Activated CD8-positive, alpha-beta memory T cell treated with anti-CD3 and anti-CD28 coated beads for 48 hours (primary cell): ENCODE measurements at places on chromosomes 5 and 9.

GRCh38 chr9:78294290-78295176 lies 2.4 kb upstream of the PSAT1 start:
- no peak for DNase-seq

DNA sequence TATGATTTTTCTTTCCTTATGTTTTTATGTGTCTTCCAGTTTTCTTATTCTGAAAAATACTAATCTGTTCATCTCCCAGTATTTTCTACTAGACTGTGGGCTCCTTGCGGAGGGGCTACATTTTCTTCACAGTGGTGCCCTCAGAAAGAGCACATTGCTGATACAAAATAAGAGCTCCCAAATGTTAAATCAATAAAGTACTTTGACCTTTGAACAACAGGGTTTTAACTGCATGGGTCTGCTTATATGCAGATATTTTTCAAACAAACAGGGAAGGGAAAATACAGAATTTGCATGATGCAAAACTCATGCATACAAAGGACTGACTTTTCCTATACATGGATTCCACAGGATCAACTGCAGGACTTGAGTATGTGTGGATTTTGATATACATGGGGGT lies 79.9 kb upstream of the ACO1 start:
- DNase-seq: no peak

DNA sequence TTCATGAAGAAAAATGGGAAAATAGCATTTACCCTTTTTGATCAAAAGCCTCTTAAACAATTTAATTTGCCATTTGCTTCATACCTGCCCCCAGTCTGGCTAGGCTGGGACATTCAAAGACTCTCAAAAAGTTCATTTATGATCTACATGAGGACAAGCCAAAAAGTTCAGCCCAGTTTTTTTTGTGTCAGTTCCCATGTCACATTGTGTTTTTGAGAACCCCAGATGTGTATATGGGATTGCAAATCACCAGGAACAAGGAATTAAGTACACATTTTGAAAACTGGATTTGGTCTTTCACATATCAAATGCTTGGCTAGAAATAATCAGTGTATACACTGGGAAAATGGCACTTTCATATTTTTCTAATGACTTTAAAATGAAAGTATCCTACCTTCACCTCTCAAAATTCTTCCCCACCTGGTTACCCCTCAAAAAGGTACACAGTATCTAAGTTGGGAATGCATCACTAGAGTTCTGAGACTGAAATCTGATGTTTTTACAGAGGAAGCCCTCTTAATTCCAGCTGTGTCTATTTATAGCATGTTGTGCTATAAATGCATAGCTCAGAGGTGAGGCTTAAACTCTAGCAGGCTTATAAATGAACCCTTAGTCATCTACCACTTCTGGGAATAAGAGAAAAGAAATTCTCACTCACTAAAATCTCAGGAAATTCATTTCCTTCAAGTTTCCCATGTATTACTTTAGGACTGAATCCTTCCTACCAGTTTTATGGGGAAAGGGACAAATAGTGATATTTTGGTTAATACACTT lies 9.3 kb downstream of the STOM start:
- DNase-seq: no peak

GRCh38 chr9:135970128-135970815 lies 9.1 kb upstream of the UBAC1 start:
- no peak for DNase-seq

GRCh38 chr5:21820527-21820926 lies 1032.6 kb downstream of the CDH12 start:
- DNase-seq: no peak

GRCh38 chr5:157718519-157718918 lies 12.7 kb upstream of the THG1L start:
- DNase-seq: no peak

DNA sequence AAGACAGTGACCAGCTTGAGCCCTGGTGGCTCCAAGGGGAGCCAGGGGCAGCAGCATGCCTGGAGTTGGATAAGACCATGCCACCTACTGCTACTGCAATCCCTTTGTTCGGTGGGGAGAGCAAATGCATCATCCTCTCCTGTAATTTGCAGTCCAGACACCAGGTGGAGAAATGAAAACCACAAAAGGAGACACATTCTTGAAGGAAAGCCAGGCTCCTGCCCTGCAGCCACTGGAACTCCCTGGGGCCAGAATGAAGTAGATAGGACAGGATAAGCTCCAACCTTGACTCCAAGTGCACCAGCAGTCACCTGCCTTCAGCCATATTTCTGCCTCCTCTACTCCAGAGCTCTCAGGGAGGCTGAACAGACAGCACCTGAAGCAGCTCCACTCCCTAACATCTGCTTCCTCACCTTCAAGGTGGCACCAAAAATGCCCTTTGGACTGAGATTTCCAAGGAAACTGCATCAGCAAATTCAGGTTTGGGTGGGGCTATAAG lies 65.1 kb upstream of the IQGAP2 start:
- no peak for DNase-seq

DNA sequence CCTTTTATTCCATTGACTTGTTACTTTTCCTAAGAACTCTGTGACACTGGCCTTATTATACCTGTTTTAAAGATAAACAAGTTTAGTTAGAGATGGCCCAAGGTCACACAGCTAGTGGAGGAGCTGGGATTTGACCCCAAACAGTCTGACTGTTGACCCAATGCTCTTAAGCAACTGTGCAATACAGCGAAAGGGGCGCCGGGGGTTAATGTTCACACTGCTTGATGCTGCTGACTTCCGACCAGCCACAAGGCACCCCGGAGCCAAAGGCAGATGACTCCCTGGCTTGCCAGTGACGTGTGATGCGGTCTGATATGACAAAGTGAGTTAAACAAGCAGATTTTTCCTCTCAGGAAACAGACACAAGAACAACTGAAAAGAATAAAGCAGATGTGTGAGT lies 23.9 kb downstream of the PIK3R1 start:
- peak; percentile 55 for DNase-seq

DNA sequence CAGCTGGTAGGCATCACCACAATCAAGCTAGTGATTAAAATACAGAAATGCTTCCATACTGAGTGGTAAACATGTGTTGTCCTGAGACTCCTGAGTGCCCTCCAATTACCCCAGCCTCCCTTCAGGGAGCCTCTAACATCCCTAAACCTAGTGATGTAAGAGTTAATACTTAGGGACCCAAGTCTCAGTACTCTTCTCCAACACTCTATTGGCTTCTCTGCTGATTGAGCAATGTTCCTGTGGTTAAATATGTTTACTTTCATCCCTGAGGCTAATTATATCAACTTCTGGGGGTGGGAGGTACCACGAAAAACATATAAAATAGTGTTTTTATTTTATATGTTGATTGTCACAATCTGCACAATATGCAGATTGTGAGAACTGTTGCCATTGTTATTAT lies 5.0 kb downstream of the GRXCR2 start:
- no peak for DNase-seq

GRCh38 chr5:11525020-11525419 lies 379.2 kb downstream of the CTNND2 start:
- no peak for DNase-seq

GRCh38 chr5:407801-408268 lies 35.1 kb upstream of the EXOC3 start:
- no peak for DNase-seq

GRCh38 chr9:104092875-104093600 lies 1.1 kb upstream of the SMC2 start:
- DNase-seq: no peak

- DNase-seq: no peak
These were observed 72.0 kb upstream of the CTSL start for GRCh38 chr9:87653941-87654340.

- DNase-seq: no peak
These were observed 337.5 kb upstream of the ZNF608 start for GRCh38 chr5:125083981-125084380.

DNA sequence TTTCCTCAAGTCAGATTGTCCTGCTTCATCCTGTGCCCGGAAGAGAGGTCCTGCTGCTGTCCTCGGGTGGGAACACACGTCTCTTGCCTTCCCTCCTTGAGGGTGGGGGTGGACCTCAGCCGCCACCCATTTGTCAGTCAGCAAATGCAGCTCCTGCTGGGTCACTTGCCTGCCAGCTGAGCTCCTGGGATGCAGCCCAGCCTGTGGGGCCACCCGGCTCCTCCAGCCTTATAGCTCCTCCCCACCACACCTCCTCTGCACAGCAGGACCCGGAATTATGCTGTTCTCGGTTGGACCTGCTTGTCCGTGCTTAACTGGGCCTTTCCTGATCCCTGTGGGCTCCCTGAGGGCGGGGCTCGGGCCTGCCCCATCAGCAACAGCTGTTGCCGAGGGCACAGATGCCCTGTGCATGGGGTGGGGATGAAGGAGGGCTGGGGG lies 52.7 kb downstream of the RXRA start:
- DNase-seq: no peak

DNA sequence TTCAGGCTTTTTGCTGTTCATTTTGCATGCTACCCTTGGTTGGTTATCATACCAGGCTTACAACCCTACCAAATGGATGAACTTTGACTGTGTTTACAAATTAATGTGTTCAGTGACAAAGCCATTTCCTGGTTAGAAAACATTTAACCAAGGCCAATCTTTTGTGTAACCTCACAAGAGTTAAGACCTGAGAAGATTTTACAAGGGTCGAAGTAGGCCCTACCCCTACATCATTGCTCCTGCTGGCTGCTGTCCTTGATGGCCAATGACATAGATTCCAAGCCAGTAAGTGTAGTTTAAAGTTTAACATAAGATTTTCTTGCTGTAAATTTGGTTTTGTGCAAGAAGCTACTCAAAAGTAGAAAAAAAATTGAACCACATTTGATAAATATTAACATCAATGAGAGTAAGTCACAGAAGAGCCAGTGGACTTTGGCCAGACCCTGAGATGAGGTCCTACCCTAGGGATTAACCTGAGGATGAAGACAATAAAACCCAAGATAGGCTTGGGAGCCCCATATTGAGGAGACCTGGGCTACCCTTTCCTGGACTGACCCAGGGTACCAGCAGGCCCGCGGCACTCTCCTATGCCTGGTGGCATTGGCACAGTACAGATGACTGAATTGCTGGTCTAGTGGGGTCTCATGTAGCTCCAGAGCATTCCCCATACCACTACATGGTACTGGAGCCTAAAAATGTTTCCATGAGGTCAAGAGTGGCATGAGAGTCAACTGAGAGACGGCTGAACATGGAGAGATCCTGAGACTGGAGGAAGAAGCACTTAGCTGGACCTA lies 8.3 kb downstream of the C1QTNF3 start:
- no peak for DNase-seq

DNA sequence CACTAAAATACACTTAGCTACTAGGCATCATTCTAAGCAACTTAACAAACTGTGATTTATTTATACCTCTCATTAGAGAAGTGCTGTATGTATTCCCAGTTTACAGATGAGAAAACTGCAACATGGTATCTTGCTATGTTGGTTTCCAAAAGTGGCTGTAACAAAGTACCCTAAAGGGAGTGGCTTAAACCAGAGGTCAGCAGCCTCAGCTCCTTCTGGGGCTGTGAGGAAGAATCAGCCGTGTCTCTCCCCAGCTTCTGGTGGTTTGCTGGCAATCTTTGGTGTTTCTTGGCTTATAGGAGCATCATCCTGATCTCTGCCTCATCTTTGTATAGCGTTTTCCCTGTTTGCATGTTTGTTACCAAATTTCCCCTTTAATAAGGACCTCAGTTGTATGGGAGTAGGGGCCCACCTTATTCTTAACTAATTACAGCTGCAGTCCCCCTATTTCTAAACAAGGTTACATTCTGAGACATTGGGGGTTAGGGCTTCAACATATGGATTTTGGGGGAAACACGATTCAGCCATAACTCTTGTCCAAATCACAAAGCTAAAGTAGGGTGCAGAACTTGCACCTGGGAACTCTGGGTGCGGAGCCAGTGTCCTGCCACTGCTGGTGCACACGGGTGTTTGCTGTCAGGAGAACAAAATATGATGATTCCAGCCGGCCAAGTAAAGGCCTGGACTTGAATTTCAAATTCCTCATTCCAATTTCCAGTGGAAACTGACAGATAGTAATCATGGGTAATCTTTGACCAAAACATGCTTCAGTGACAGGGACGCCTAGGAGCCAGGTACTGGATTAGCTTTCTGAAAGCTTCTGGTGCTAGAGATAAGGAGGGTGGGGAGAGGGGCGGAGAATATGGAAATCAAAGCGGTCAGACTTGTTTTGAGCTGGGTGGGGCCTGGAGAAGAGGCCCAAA lies 43.3 kb downstream of the RAI14 start:
- DNase-seq: no peak

GRCh38 chr9:109640580-109641371 lies 139.2 kb upstream of the PALM2AKAP2 start:
- no peak for DNase-seq

- no peak for DNase-seq
These were observed 13.8 kb upstream of the ORM1 start for GRCh38 chr9:114309096-114309495.

GRCh38 chr9:134525841-134526583 lies 115.6 kb upstream of the COL5A1 start:
- no peak for DNase-seq

- no peak for DNase-seq
These were observed 73.5 kb upstream of the ANKRD55 start for GRCh38 chr5:56306433-56307150.

DNA sequence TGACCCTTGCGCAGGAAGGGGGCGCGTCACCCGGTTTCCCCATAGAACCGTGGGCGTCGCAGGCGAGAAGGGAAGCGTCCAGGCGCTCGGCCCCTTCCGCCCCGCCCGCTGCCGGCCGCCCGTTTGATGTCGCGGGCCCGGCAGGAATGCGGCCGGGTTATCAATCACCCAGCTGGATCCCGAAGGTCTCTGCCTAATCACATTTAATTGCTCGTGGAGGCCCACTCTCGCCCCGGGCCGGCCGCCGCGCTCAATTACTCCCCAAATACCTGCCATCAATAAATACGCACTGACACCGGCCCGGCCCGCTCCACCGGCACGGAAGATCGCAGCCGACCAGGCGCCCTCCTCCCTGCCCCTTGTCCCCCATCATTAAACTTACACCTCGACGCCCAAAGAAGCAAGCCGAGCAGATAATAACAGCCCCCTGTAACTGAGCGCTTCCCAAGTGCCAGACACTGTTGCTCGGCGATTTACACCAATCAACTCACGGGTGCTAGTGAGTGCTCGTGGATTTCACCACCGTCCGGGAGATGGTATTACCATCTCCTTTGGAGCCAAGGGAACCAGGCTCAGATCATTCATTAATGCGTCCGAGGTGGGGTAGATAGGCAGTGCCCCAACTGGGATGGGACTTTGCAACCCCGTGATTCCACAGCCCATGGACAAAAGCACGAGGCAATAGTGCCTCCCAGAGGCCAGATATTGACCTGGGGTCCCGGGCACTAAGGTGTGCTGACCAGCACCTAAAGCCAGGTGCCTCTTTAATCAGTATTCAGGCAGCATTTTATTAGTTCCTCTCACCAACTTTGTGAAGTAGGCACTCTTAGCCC lies 11.3 kb downstream of the MSX2 start:
- DNase-seq: no peak
